AG09309 (cell line): ENCODE measurements at places on chromosomes 3 and 15.

DNA sequence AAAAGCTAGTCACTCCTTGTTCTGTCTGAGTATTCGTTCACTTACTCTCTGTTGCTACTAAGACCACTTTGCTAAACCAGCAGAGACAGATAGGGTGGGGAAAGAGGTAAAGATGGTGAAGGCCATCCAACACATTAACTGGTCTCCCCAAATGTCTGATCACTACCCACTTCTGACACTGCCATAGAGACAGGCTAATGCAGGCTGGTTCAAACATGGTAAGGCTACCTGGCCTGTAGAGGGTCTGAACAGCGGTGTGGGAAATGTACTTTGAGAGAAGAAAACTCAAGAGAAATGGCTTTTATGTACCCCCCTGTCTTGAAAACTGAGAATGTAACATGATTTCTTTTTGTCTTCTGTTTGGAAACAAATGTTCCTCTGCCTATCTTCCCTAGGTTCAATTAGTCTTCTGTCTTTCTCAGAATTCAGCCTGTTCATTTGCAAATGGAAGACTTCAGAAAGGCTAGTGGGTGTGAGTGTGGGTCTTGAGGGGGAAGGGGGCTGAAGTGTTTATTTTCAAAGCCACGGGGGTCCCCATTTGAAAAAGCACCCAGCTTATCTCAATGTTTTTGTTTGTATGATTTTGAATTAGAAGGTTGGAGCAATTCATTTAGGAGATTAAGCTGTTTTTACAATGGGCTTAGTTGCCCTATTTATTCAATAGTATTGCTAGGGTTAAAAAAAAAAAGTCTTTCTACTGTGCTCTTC, 15.8 kb downstream of the ALDH1A2 start:
- DNase-seq: no peak

- no peak for DNase-seq
Observed at GRCh38 chr3:76700323-76700722, 339.6 kb upstream of the ROBO2 start.

GRCh38 chr3:60065227-60065868, 1015.5 kb upstream of the CFAP20DC start:
- DNase-seq: no peak

GRCh38 chr3:132071043-132071442, 36.2 kb upstream of the CPNE4 start:
- no peak for DNase-seq

DNA sequence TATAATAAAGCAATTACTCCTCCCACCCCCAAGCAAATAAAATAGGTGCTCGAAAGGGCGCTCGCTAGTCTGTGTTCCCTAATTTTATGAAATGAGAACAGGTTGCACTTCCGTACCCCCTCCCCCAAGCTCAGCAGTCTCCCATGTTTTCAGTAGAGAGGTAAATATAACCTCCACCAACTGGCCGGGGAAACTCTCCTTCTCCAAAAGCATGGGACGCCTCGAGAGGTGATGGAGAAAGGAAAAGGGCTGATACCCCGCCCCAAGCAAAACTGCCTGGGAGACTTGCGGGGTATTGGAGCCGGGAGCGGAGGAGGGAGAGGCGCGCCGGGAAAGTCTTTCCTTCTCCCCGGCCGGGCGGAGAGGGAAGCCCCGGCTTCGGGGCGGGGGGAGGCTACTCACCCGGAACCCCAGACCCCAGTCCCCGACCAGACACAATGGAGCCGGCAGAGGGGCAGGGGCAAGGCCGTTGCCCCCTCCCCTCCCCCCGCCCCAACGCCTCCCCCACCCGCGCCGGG, 605 bp downstream of the DCUN1D1 start:
- DNase-seq: no peak

- DNase-seq: no peak
Observed at GRCh38 chr3:170680593-170680992, 94.7 kb upstream of the SLC7A14 start.

DNA sequence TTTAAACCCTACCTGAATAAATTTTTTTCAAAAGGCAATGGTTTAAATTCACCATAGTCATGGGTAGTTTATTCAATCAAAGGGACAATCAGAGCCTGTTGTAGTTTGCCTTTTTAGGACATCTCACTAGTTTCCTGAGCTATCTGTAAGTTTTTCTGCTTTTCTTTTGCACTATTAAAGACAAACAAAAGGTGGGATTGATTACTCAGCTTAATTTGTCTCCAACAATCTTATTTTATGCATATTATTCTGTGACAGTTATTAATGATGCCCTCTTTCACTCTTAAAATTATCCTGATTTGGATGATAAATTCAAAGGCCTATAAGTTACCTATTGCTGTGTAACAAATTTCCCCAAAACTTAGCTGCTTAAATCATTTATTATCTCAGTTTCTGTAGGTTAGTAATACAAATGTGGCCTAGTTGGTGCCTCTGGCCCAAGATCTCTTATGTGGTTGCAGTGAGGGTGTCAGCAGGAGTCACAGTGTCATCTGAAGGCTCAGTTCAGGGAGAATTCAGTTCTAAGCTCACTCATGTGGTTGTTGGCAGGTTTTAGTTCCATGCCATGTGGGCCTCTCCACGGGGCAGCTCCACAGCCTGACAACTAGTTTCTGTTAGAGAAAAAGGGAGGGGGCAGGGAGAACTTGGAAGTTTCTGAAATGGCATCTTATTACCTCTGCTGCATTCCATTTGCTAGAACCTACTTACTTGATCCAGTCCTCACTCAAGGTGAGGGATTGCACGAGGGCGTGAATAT, 16.0 kb downstream of the ARMC8 start:
- no peak for DNase-seq
